ENCODE measurements at places on chromosomes 1 and 21.
A peak's percentile ranks its signal among the peaks of the same experiment; 100 is the strongest.

DNA sequence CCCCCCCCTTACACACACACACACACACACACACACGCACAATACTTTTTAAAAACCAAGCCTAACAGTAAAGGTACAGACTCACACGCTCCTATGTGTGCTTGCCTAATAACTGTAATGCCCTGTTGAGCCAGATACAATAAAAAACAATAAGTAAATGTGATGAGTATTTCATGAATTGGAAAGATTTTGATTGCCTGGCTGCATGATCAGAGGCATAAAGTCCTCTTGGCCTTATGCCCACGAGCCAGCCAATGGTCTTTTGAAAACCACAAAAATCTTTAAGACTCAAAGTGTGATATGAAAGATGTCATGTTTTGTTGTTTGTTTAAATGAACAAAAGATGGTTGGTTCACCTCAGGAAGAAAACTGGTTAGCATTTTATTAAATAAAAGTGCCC, 441.9 kb upstream of the ZRANB2 start:
- DNase-seq = no peak

- no peak for DNase-seq
Measured at GRCh38 chr1:244851546-244852231, 12.7 kb downstream of the HNRNPU start.

DNA sequence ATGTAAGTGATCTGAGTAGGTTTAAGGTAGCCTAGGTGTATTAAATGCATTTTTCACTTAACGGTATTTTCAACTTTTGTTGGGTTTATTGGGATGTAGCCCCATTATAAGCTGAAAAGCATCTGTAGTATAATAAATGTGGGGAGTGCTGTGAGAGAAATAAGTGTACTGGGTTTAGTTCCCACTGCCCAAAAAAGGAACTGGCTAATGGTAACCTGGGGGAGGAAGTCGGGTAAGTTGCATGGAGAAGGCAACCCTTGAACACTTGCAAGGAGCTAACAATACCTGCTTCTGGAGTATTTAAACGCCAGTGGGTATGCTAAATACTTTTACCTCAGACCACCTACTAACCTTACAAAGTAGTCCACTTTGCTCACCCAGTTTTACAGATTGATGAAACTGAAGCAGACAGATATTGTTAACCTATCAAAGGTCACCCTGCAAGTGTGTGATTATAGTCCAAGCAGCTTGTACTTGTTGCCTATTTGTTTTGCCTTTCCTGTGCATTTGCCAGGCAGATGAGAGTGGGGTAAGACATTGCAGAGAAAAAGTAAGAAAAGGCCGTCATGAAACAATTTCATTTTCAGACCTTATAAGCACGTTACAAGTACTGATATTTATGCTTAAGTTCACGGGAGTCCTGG, 7.6 kb upstream of the SHISA4 start:
- no peak for DNase-seq

DNA sequence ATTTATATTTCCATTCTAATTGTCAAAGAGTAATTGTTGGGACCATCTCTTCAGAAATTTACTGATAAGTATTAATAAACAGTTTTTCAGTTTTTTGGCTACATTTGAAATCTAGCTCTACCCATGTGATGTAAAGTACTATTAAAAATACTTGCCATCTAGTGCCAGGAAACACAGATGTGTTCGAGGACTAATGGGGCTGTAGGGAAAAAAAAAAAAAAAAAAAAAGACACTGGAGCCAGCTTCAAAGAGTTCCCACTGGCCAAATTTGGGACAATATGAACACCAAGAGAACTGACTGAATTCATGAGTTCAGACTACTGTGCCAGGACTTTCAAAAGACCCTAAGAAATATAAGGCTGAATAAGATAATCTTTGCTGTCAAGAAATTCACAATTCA, 65.2 kb upstream of the GFI1 start:
- DNase-seq = no peak

DNA sequence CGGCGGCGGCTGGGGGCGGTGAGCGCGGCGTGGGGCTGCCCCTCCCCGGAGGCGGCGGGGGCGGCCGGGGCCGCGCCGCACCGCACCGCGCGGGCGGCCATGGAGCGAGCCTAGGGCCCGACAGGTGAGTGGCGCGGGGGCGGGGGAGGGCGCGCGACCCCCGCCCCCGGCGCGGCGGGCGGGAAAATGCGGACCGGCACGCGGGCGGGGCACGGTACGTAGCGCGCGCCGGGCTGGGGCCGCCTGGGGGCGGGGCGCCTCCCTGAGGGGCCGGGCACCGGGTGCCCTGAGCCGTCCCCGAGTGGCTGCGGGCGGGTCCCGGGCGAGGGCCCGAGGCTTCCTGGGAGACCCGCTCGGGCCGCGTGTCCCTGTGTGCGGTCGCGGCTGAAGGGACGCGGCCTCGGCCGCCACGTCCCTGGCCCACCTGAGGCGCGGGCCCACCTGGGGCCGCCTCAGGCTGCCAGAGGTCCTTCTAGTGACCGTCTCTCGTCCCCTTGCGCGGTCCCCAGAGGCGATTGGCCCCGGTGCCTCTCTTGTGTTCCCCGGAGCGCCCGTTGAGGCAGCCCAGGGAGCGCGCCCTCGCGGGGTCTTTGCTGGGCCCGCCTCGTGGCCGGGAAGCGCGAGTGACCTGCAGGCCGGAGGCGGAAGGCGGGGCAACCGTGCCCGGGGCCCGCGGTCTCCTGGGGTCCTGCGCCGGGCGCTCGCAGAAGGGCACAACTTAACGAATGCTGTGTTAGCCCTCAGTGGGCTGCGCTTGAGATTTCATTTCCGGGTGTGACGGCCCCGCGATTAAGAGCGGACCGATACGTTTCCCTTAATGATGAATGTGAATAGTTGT, 500 bp downstream of the FAM20B start:
- peak; percentile 79 for DNase-seq

GRCh38 chr1:177032434-177032833, 132.1 kb downstream of the ASTN1 start:
- no peak for DNase-seq

Measured in nephron progenitor cell (in vitro differentiated cells).